ENCODE measurements at places on chromosomes 13 and 19. TPM values are rescaled to one million over a fixed set of nuclear protein-coding genes. Genes with fewer than 3 reads are reported as not detected.

PSG7 gene
- total RNA-seq = not detected

CERS1 gene
- total RNA-seq = not detected

GAS6 gene
- total RNA-seq = 0.52 TPM

CHMP2A gene
- total RNA-seq = 62.4 TPM

CKM gene
- total RNA-seq = not detected

JSRP1 gene
- 0.56 TPM for total RNA-seq

RGS9BP gene
- not detected for total RNA-seq

TNNI3 gene
- not detected for total RNA-seq

IZUMO4 gene
- total RNA-seq = 17.4 TPM

TMEM91 gene
- 6.8 TPM for total RNA-seq

ATXN8OS gene
- not detected for total RNA-seq

ZNF600 gene
- 13.4 TPM for total RNA-seq

PTPRH gene
- total RNA-seq = not detected

TUBB4A gene
- total RNA-seq = 0.88 TPM

IFNL1 gene
- not detected for total RNA-seq

ZNF835 gene
- 1.1 TPM for total RNA-seq

SPRY2 gene
- total RNA-seq = 0.45 TPM

CCNA1 gene
- total RNA-seq = not detected

F2RL3 gene
- not detected for total RNA-seq

IGFLR1 gene
- total RNA-seq = 40.3 TPM

PLA2G4C gene
- 1.9 TPM for total RNA-seq

TNNT1 gene
- not detected for total RNA-seq

FBN3 gene
- not detected for total RNA-seq

ZNF442 gene
- total RNA-seq = 0.52 TPM

KISS1R gene
- total RNA-seq = 1.6 TPM

LIG4 gene
- total RNA-seq = 1.5 TPM

ZMYM5 gene
- 29.2 TPM for total RNA-seq

ZNF534 gene
- total RNA-seq = not detected

CD70 gene
- total RNA-seq = not detected

LIPE gene
- 8.2 TPM for total RNA-seq

ZNF491 gene
- total RNA-seq = 0.41 TPM

QPCTL gene
- 3.7 TPM for total RNA-seq

VAV1 gene
- total RNA-seq = 70.0 TPM

All from CD4-positive, alpha-beta T cell (primary cell).